ENCODE measurements at places on chromosomes 1 and 21. TPM values are rescaled to one million over a fixed set of nuclear protein-coding genes. Genes with fewer than 3 reads are reported as not detected.

MRPS21 gene
- total RNA-seq = 96.9 TPM

ASTN1 gene
- 0.42 TPM for total RNA-seq

HCRTR1 gene
- total RNA-seq = not detected

PLPPR5 gene
- total RNA-seq = not detected

CFAP57 gene
- total RNA-seq = 0.49 TPM

Data from HCT116 (cell line).